GM23338 (cell line): ENCODE measurements at places on chromosomes 1 and 21. TPM values are rescaled to one million over a fixed set of nuclear protein-coding genes. Genes with fewer than 3 reads are reported as not detected.

GSTM1 gene
- not detected in 2 replicates for total RNA-seq

AUNIP gene
- total RNA-seq = 20.9 and 24.1 TPM in 2 replicates

EFNA1 gene
- total RNA-seq = 2.1 and 5.1 TPM in 2 replicates

CASQ1 gene
- 1.2 and 2.8 TPM in 2 replicates for total RNA-seq

ANKRD35 gene
- 3.6 and 4.3 TPM in 2 replicates for total RNA-seq

CACNA1S gene
- 0.03 and 0.04 TPM in 2 replicates for total RNA-seq

DCST1 gene
- not detected in 2 replicates for total RNA-seq

DNAI4 gene
- total RNA-seq = 0.90 and 5.3 TPM in 2 replicates

USP24 gene
- 32.6 and 36.2 TPM in 2 replicates for total RNA-seq

GPR157 gene
- total RNA-seq = 3.9 and 4.2 TPM in 2 replicates

FCRL2 gene
- not detected in 2 replicates for total RNA-seq

PAFAH2 gene
- total RNA-seq = 7.7 and 10.3 TPM in 2 replicates

SPRR2B gene
- total RNA-seq = not detected in 2 replicates

DNALI1 gene
- 5.4 TPM in 2 replicates for total RNA-seq

CLDN17 gene
- total RNA-seq = not detected in 2 replicates

CAMK1G gene
- total RNA-seq = 0.76 and 2.8 TPM in 2 replicates

SPAG17 gene
- 1.1 and 1.6 TPM in 2 replicates for total RNA-seq

SLAMF9 gene
- total RNA-seq = not detected in 2 replicates

ECM1 gene
- total RNA-seq = 0.43 and 1.1 TPM in 2 replicates

ADAM30 gene
- not detected in 2 replicates for total RNA-seq

GPR3 gene
- 6.6 and 9.1 TPM in 2 replicates for total RNA-seq

DR1 gene
- 59.6 and 61.2 TPM in 2 replicates for total RNA-seq

FAM167B gene
- 0.31 TPM in 1 of 2 replicates, not detected in the other for total RNA-seq

LTN1 gene
- total RNA-seq = 26.1 and 30.8 TPM in 2 replicates

AMPD1 gene
- total RNA-seq = not detected in 2 replicates

FAM131C gene
- 0.74 and 1.3 TPM in 2 replicates for total RNA-seq

OR6K3 gene
- not detected in 2 replicates for total RNA-seq

OR2G6 gene
- not detected in 2 replicates for total RNA-seq

ACTL8 gene
- 0.38 and 0.70 TPM in 2 replicates for total RNA-seq

SLC25A34 gene
- total RNA-seq = 0.27 and 3.5 TPM in 2 replicates

ETS2 gene
- total RNA-seq = 35.5 and 36.8 TPM in 2 replicates

ST6GALNAC3 gene
- 11.6 and 14.2 TPM in 2 replicates for total RNA-seq

OR2L3 gene
- not detected in 2 replicates for total RNA-seq

RPE65 gene
- not detected in 2 replicates for total RNA-seq

CDA gene
- total RNA-seq = 1.7 and 2.5 TPM in 2 replicates

ZNF684 gene
- 7.6 and 11.5 TPM in 2 replicates for total RNA-seq

LCE5A gene
- total RNA-seq = not detected in 2 replicates

EPHA2 gene
- 35.0 and 51.2 TPM in 2 replicates for total RNA-seq

CYP4Z1 gene
- total RNA-seq = not detected in 2 replicates

PADI1 gene
- total RNA-seq = 0.27 and 0.28 TPM in 2 replicates

TEDDM1 gene
- not detected in 2 replicates for total RNA-seq

CD1D gene
- 1.3 and 2.7 TPM in 2 replicates for total RNA-seq

SPRR2F gene
- total RNA-seq = not detected in 2 replicates

MTARC2 gene
- total RNA-seq = 4.1 and 4.3 TPM in 2 replicates

GLMP gene
- total RNA-seq = 41.9 and 50.5 TPM in 2 replicates

UBAP2L gene
- total RNA-seq = 157 and 164 TPM in 2 replicates

IL20 gene
- not detected in 2 replicates for total RNA-seq

NR1I3 gene
- not detected in 2 replicates for total RNA-seq
